ENCODE measurements at places on chromosomes 1 and 21.

GRCh38 chr1:197725044-197725443 is 50.2 kb downstream of the DENND1B start:
- no peak for DNase-seq

- DNase-seq, result no peak
Observed at GRCh38 chr1:245213066-245213831, 58.5 kb downstream of the KIF26B start.

DNA sequence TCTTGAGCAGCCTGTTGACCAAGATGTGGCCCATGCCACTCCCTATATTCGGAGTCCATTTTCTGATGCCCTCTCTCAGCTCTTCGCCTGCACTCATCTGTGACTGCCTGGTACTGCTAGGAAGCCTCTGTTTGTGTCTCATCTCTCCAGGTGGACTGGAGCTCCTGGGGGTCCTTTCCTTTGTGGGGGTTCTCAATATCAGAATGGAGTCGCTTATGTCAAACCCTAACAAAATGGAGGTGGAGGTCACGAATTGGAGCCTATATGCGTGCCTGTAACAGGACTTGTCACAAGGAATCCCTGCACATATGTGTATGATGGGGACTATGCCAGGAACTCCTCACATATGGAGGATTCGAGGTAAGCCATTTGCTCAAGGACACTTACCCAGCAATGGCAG is 46.7 kb upstream of the ATP5PO start:
- no peak for DNase-seq

DNA sequence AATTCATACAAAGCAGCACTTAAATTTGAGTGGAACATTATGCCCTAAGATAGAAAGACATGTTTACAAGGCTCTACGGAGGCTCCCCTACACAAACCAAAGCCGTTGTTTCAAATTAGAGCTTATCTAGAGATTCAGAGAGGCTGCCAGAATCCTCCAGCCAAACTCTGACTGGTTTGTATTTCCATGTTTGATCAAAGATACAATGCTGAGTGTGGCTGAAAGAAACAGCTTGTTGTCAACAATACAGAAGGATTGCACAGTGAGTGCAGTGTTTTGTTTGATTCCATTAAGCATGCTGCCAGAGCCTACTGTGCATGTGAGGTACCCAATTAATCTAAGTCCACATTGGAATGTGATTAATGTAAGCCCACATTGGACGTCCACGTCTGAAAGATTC is 402.7 kb downstream of the DISC1 start:
- DNase-seq, result no peak

DNA sequence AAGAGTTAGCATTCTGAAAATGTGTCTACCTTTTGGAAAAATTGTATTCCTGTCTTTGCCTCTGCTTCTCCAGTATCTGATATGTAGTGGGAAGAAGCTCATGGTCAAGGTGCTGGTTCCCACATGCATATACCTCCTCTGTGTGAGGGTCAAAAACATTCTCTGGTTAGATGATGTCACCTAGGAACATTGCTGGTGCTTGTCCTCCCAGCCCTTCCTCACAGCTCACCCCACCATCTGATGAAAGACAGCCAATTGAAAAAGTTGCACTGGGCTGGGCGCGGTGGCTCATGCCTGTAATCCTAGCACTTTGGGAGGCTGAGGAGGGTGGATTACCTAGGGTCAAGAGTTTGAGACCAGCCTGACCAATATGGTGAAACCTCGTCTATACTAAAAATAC is 154.4 kb downstream of the NR5A2 start:
- DNase-seq, result no peak

- DNase-seq, result no peak
Observed at GRCh38 chr1:205304695-205305070, 16.9 kb downstream of the NUAK2 start.

- no peak for DNase-seq
Observed at GRCh38 chr21:39007532-39007931, 175.7 kb downstream of the PSMG1 start.

- no peak for DNase-seq
Observed at GRCh38 chr1:25796811-25797458, 3.1 kb upstream of the SELENON start.

Data from cortex of kidney (tissue), 1 donor.